Subcutaneous adipose tissue (tissue), 4 donors: ENCODE measurements at places on chromosomes 7 and 10. TPM values are rescaled to one million over a fixed set of nuclear protein-coding genes. Genes with fewer than 3 reads are reported as not detected.

RRP12 gene
- total RNA-seq: 9.5 TPM

CHCHD1 gene
- total RNA-seq: 61.0 TPM

TMEM213 gene
- total RNA-seq: not detected

ENO4 gene
- not detected for total RNA-seq

SPOCK2 gene
- 2.6 TPM for total RNA-seq

GHRHR gene
- not detected for total RNA-seq

SHTN1 gene
- total RNA-seq: 19.6 TPM

STN1 gene
- total RNA-seq: 28.4 TPM

CYP3A4 gene
- total RNA-seq: 0.34 TPM

SLC13A1 gene
- not detected for total RNA-seq

HTR7 gene
- 2.9 TPM for total RNA-seq

AHR gene
- 81.5 TPM for total RNA-seq

PNLIP gene
- total RNA-seq: not detected

PCBD1 gene
- 73.3 TPM for total RNA-seq

ANKRD16 gene
- 4.6 TPM for total RNA-seq

RPEL1 gene
- not detected for total RNA-seq

NKX2-3 gene
- not detected for total RNA-seq

COA1 gene
- total RNA-seq: 64.0 TPM

GPRIN2 gene
- total RNA-seq: not detected

HIPK2 gene
- total RNA-seq: 89.8 TPM

DRGX gene
- not detected for total RNA-seq

OR9A2 gene
- not detected for total RNA-seq

KCP gene
- total RNA-seq: 2.3 TPM

FEZF1 gene
- not detected for total RNA-seq

CYP2C8 gene
- not detected for total RNA-seq

PRSS2 gene
- total RNA-seq: not detected

DNAH11 gene
- total RNA-seq: 2.6 TPM

ARID5B gene
- total RNA-seq: 193 TPM

HOXA3 gene
- total RNA-seq: 3.9 TPM

HOXA10 gene
- 22.6 TPM for total RNA-seq

CALML3 gene
- total RNA-seq: not detected

MYOZ1 gene
- total RNA-seq: 4.9 TPM

ACHE gene
- 0.68 TPM for total RNA-seq

KCND2 gene
- 1.5 TPM for total RNA-seq

KLF14 gene
- 0.33 TPM for total RNA-seq

TBXAS1 gene
- total RNA-seq: 128 TPM

C10orf62 gene
- total RNA-seq: 0.44 TPM

CADPS2 gene
- 19.1 TPM for total RNA-seq

PDGFA gene
- total RNA-seq: 5.4 TPM

IGF2BP3 gene
- 1.7 TPM for total RNA-seq

MNX1 gene
- not detected for total RNA-seq

KMT2C gene
- total RNA-seq: 72.2 TPM

SMIM30 gene
- total RNA-seq: 68.7 TPM

NPTX2 gene
- 6.7 TPM for total RNA-seq

TMEM140 gene
- 61.0 TPM for total RNA-seq

TAX1BP1 gene
- 113 TPM for total RNA-seq

VENTX gene
- 1.3 TPM for total RNA-seq

ASIC3 gene
- total RNA-seq: 0.44 TPM

CCDC172 gene
- total RNA-seq: not detected

VWA2 gene
- not detected for total RNA-seq

MYL10 gene
- total RNA-seq: not detected

CYP2C9 gene
- not detected for total RNA-seq

HDAC9 gene
- 19.6 TPM for total RNA-seq

HERC4 gene
- total RNA-seq: 57.7 TPM

ZNF425 gene
- total RNA-seq: 0.82 TPM

PUS7 gene
- 6.6 TPM for total RNA-seq

CARD11 gene
- total RNA-seq: 0.88 TPM

FRMPD2 gene
- not detected for total RNA-seq
